ENCODE measurements at places on chromosomes 7 and 10. TPM values are rescaled to one million over a fixed set of nuclear protein-coding genes. Genes with fewer than 3 reads are reported as not detected.

GRCh38 chr10:85927952-85928665 lies 438.5 kb downstream of the GRID1 start:
- DNase-seq = no peak

Gene GNAI1
- 7.5 TPM for total RNA-seq

Gene TUBB8
- total RNA-seq = not detected

GRCh38 chr10:132827861-132828539 lies 42.1 kb upstream of the NKX6-2 start:
- DNase-seq = no peak

DNA sequence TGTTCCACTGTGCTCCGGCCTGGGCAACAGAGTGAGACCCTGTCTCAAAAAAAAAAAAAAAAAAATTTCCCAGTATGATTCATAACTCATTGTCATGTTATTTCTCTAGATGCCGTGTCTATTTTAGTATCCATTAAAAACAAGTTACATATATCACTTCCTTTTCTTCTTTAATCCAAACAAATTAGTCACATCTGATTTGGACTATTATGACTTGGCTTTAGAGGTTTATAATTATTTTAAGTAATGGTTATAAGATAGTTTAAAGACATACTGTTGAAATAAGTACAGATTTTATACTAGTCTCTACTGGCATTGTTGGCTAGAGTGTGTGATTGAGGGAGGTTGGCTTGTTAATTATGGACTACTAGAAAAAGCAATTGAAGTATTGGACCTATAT lies 53.3 kb downstream of the ZMYND11 start:
- DNase-seq = no peak

- DNase-seq = no peak
Measured at GRCh38 chr10:76973091-76974016, 664.3 kb downstream of the KCNMA1 start.

DNA sequence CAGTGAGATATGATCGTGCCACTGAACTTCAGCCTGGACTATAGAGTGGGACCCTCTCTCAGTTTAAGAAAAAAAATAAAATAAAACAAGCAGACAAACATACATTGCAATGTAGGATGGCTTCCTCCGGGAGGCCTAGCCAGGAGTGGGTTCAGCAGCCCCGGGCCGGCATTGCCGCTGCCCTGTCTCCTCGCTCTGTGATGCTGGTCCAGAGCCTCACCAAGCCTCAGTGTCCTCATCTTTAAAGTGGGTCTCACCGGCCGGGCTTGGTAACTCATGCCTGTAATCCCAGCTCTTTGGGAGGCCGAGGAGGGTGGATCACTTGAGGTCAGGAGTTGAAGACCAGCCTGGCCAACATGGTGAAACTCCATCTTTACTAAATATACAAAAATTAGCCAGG lies 71.6 kb downstream of the PTPRE start:
- no peak for DNase-seq
